ENCODE measurements at places on chromosomes 12 and 14.
A peak's percentile ranks its signal among the peaks of the same experiment; 100 is the strongest.

GRCh38 chr14:75989134-75989533, 3.6 kb downstream of the IFT43 start:
- no peak for DNase-seq

- no peak for DNase-seq
Measured at GRCh38 chr12:129870796-129871195, 33.0 kb downstream of the TMEM132D start.

- DNase-seq, result no peak
Measured at GRCh38 chr14:101124815-101125214, 221.3 kb upstream of the RTL1 start.

DNA sequence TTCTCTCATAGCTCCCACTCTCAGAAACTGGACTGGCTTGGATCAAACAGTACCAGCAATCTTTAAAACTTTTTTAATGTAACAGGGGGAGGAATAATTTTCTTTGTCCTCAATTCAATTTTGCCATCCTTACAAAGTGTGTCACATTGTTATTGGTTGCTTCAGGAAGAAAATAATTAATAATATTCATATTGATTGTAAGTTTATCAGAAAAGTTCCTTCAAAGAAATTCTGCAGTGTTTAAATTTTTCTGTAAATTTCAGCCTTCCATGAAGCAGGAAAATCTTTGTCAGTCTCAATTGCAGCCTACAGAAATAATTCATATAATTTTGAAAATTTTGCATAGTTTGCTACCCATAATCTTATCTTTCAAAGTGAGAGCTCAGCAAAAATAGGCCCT, 1119.1 kb upstream of the ATXN7L3B start:
- DNase-seq, result no peak

- DNase-seq, result peak; percentile 63
Measured at GRCh38 chr14:100618318-100618693, 31.1 kb upstream of the BEGAIN start.

GRCh38 chr14:82641050-82641540, 1107.4 kb upstream of the SEL1L start:
- no peak for DNase-seq

DNA sequence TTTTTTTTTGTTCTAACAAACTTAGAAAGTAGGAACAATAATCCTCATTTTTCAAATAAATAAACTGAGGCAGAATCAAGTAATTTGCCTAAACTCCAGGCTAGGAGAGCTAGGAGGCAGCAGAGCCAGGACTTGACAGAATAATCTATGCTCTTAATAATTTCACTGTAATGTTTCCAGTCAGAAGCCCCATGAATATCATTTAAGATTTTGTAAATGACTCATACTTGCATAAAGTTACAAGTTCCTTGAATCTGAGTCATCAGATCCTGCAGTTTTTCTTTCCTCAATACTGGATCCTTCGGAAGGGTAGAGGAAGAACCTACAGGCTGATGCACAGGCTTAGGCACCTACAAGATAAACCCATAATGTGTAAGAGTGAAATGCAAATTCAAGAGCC, 29.0 kb downstream of the CAPRIN2 start:
- no peak for DNase-seq

DNA sequence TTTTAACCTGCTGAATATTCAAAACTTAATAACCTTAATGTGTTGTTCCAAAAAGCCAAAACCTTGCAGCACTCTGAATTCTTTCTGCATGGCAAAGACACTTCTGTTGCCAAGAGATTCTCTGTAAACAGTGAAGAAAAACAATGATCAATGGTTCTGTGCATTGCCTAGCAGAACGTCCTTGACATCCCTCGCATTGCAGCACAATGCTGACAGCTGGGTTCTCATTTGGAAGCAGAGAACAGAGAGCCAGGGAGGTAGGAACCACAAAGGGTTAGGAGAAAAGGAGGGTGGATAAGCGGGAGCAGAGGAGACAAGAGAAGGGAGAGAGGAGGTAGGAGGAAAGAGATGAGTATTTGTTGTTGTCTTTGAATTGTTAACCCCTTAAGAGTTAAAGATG, 501.1 kb downstream of the NAV3 start:
- DNase-seq, result no peak

DNA sequence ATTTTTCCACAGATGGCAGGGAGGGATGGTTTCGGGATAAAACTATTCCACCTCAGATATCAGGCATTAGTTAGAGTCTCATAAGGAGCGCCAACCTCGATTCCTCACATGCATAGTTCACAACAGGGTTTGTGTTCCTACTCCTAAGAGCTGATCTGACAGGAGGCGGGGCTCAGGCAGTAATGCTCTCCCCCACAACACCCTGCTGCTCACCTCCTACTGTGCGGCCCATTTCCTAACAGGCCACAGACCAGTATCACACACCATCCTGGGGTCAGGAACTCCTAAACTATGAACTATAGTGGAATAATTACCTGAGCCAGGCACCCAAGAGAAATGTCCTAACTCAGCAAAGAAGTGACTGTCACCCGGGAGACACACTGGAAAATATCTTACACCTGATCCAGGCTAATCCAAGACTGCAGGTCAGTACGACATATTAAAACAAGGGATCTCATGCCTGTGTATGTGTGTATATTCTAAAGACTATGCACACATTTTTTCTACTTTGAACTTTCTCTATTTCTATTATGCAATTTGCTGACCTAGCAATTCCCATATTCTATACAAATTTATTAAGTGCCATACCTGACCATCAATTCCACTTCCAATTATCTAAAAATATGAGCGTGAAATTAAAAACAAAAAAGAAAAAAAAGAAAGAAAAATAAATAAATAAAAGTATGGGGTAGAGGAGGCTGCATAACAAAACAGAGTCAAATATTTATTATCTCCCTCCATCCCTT, 4.7 kb downstream of the NAA25 start:
- DNase-seq, result no peak

GRCh38 chr14:28220391-28220790, 546.2 kb upstream of the FOXG1 start:
- DNase-seq, result no peak

GRCh38 chr12:68536885-68537485, 73.7 kb upstream of the RAP1B start:
- no peak for DNase-seq

GRCh38 chr14:74693191-74693590, 19.7 kb downstream of the AREL1 start:
- DNase-seq, result no peak

Data from GDM1 (cell line).